ENCODE measurements at places on chromosomes 7 and 10.

DNA sequence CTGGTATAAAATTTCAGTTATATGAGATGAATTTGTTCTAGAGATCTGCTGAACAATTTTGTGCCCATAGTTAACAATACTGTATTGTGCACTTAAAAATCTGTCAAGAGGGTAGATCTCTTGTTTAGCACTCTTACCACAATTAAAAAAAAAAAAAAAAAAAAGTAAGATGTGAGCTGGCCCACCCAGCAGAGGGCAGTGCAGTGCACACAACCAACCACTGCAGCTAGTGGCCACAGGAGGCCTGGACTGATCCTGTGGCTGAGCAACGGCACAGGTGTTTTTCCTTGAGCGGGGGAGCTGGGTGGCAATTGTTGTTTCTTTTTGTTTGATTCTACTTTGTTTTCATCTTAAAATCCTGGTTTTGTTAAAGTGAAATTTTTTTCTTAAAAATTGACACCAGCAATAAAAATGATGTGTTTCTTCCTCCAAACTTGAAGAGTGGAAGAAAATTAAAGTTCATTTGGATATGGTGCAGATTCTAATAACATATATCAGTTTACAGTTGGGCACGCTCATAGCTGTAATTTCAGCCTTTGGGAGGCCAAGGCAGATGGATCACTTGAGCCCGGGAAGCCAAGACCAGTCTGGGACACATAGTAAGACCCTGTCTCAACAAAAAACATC, 171.1 kb upstream of the TBX20 start:
- peak; percentile 73 for DNase-seq

DNA sequence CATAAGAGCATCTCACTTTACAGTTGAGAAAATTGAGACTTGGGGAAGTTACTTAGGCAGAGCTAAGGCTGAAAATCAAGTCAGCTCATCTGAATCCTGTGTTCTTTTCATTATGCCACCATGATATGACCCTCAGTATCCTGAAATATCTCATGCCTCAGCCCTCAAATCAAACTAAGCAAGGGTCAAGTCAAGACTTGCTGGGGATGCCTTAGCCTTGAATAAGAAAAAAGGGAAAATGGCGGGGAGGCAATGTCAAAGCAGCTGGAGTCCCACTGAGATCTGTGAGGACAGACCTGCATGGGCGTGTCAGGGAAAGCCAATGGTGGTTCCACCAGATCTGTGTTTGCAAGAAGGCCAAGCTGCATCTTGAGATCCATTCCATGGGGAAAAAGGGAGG, 91.0 kb upstream of the CACUL1 start:
- no peak for DNase-seq

- DNase-seq: no peak
Observed at GRCh38 chr7:52586704-52587103, 448.7 kb upstream of the POM121L12 start.

DNA sequence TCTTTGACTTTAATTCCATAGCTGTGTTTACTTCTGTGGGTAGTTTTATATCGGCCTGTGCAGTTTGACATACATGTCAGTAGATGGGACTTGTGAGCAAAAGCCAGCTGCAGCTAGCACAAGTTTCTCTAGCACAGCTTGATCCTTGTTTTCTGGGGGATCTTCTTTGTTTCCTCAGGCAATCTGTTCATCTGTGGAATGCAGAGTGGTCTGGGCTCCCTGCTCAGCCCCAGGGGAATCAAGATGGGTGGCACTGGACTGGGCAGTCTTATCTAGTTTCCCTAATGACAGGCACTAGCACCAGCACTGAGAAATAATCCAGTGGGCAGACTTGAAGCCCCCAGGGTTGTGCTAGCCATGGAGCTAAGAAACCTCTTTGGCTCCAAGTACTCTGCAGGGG, 40.8 kb downstream of the CYP2C19 start:
- no peak for DNase-seq

- peak; percentile 68 for DNase-seq
Observed at GRCh38 chr10:79938728-79939406, 10.0 kb downstream of the SFTPD start.

GRCh38 chr7:133364959-133365690, 112.2 kb downstream of the EXOC4 start:
- peak; percentile 68 for DNase-seq

GRCh38 chr10:89235073-89235798, 16.3 kb downstream of the LIPA start:
- DNase-seq: no peak

GRCh38 chr10:5538892-5539651, 14.3 kb downstream of the CALML3 start:
- DNase-seq: peak; percentile 7

- DNase-seq: no peak
Observed at GRCh38 chr10:128730922-128731321, 604.7 kb upstream of the MKI67 start.

DNA sequence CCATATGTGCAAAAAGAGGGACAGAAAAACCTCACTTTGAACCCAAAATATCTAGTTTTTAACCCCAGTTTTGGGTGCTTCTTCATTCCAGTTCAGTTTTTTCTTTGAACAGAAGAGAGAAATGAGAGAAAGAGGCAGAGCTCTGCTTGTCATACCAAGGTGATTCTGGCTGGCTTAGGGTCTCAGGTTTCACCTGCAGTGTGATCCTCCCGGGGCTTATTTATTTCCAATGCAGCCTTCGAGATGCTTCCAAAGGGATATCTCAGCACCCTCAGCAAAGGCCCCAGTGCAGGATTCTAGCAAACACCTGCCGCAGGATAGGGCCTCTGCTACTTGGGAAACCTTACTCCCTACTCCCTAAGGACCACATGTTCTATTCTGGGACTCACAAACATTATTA, 131.3 kb downstream of the WDR11 start:
- DNase-seq: no peak

- DNase-seq: no peak
Observed at GRCh38 chr10:1408651-1409367, 328.5 kb downstream of the ADARB2 start.

GRCh38 chr7:89517815-89518214, 636.5 kb upstream of the STEAP1 start:
- DNase-seq: no peak

GRCh38 chr10:38025283-38025682, 14.8 kb downstream of the ZNF33A start:
- peak; percentile 2 for DNase-seq

DNA sequence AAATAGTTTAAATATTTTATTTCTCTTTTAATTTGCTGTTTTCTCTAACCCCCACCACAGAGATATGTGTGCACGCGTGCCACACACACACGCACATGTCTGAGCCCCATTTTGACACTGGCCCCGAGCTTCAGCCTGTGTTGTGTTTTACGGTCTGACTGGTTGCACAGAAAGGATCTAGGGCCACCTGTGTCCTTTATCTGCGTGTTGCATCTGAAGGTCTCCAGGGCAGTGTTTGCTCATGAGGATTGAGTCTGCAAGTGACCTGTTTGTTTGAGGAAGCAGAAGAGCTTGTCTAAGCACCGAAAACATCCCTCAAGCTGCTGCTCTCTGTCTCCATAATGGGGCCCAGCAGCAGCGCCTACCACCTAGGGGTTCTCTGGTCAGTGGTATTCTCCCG, 266.4 kb upstream of the LYZL1 start:
- no peak for DNase-seq

DNA sequence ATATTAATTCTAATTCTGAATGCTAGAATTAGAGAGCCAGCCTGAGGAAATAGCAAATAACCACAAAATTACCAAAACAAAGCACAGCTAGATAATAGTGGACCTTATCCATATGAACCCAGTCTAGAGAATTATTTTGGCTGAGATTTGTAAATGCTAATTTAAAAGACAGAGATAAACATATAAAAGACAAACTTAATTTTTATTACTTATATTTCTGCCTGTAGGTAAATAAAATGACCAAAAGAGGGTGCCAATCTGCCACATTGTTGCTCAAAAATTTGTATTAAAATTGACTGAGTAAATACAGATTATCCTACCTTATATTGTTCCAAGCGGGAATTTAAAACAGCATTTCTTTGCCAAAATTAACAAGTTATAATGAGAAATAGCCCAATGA, 20.2 kb downstream of the RTKN2 start:
- peak; percentile 35 for DNase-seq

DNA sequence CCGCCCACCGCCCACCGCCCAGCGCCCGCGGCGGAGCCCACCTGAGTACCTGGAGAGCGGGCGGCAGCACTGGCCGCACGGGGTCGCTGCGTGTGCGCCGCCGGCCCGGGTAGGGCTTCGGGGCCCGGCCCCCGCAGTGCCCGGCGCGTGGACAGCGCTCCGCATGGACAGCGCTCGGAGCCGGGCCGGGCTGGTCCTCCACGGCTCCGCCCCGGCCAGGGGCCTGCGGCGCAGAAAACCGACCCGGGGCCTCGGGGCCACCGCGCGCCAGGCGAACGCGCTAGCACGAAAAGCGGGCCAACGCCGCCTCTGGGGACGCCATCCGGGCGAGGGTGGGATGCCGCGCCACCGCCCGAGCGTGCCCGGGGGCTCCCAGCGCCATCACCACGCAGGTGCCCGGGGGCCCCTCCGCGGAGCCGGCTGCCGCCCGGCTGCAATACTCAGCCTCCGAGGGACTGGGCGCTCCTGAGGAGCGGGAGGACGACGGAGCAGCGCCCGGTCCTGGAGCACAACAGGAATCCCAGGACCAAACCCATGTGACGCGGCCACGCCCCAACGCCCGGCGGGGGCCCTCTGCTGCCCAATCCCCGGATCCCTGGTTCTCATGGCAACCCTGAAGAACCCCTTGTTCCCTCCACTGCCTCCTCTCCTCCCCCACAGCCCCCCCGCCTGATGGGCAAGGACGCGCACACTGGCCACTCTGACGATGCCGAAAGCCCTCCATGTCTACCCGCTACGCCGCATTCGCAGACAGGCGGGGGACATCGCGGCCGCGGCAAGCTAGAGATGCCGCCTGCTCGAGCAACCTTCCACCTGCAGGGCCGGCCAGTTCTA, at the start of gene GRB10:
Gene GRB10, minus strand, starts transcription at position 522 of the 834 bp plus-strand sequence. CDS start 50,574 bp downstream, outside the sequence.
- peak; percentile 58 for DNase-seq

- DNase-seq: no peak
Observed at GRCh38 chr10:86851328-86852207, 95.1 kb downstream of the BMPR1A start.

DNA sequence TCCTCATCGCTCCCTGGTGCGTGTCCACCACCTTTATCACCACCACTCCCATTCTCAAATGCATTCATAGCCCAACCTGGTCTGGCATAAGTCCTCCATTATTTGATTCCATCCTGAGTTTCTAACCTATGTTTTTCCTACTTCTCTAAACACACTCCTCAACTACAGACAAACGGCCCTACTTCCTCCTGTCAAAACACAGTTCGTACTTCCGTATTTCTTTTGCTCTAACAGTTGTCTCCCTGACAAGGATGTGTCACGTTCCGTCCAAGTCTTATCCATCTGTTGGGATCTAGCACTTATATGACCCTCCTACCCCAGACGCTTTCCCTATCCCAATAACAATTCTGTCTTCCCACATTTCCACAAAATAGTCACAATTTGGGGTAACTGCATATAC, 46.8 kb downstream of the DOCK4 start:
- no peak for DNase-seq

GRCh38 chr7:111199643-111200042, 108.7 kb downstream of the LRRN3 start:
- DNase-seq: no peak

DNA sequence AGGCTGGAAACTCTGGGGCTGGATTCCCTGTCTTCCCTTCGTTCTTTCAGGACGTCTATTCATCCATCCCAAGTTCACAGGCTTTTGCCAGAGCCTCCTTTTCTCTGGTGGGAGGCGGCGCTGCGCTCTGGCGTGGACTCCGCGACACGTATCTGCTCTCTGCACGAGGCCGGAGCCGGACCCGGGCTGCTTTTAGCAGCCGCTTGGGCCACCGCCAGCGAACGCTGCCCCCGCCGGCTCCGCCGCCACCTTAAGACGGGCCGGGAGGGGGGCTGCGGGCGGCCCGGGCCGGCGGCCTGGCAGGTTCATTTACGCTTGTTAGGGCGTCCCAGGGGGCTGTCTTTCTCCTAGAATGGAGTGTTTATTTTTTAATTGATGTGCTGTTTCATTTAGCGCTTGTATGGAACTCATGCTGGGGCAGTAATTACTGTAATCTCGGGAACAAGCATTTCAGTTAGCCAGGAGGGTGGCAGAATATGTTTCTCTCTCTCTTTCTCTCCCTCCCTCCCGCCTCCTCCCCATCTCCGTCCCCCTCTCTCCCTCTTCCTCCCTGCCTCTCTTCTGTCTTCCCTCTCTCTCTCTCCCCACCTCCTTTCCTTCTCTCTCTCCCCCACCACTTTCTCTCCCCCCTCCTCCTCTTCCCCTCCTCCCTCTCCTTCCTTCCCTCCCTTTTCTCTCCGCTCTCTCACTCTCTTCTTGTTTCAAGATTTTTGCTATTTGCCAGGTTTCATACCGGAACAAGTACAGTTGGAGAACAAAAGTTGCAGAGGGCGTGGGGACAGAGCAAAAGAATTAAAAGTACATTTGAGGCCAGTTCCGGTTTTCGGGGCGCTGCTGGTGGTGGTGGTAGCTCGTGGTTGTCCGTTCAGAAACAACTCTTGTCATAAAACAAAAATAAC, 1.3 kb upstream of the FZD8 start:
- peak; percentile 69 for DNase-seq

- DNase-seq: no peak
Observed at GRCh38 chr7:75963381-75963995, 30.9 kb downstream of the TMEM120A start.

GRCh38 chr10:47349941-47350371, 1.8 kb downstream of the RBP3 start:
- no peak for DNase-seq

GRCh38 chr7:120023494-120024167, 249.3 kb upstream of the KCND2 start:
- no peak for DNase-seq

DNA sequence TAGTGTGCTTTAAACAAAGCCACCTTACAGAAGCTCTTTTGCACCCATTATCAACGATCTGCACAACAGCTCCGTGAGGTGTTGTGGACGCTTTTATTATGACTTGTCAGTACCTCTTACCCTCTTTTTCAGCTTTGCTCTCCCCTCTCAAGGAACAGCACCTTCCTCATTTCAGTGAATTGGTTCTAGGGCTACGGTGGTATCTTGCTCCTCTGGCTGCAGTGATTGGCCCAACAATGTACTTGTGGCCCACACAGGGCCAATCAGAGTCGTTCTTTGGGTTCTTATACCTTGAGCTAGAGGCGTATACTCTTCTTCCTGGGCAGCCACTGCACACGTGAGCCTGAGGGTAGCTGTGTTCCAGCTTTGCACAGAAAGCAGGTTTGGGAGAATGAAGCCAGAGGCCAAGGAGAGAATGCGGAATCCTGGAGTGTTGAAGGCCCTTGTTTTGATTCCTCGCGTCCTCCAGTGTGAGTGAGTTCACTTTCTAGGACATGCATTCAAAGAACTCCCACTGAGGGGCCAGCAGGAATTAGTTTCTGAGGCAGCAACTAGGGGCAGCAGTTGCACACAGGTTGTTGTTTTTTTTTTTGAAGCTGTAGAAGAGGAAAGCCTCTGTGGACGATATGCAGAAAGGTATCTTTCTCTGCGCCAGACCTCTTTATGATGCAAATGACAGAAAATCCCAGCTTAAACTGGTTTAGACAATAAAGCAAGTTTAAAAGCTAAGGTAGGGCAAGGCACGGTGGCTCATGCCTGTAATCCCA, 49.8 kb upstream of the PDZD8 start:
- DNase-seq: no peak

- no peak for DNase-seq
Observed at GRCh38 chr7:131131746-131132431, 195.8 kb upstream of the MKLN1 start.

Data from dermis blood vessel endothelial cell (primary cell).